Camera-type eye (tissue), 1 donor: ENCODE measurements at places on chromosomes 7 and 10. TPM values are rescaled to one million over a fixed set of nuclear protein-coding genes. Genes with fewer than 3 reads are reported as not detected.

Gene STAG3
- total RNA-seq = 0.55 TPM

Gene PCBD1
- 39.8 TPM for total RNA-seq

Gene ANLN
- total RNA-seq = 21.6 TPM

Gene TBXAS1
- 5.9 TPM for total RNA-seq

Gene PNLIPRP2
- total RNA-seq = not detected

Gene HOXA4
- not detected for total RNA-seq

Gene AIFM2
- total RNA-seq = 3.6 TPM

Gene POMZP3
- total RNA-seq = 6.3 TPM
